ENCODE measurements at places on chromosomes 1 and 21. TPM values are rescaled to one million over a fixed set of nuclear protein-coding genes. Genes with fewer than 3 reads are reported as not detected.

The OLFML3 gene
- total RNA-seq, result 0.36 TPM

The EFCAB14 gene
- total RNA-seq, result 75.9 TPM

- H3K27me3 ChIP-seq, result no peaks in the 10 kb centered on the region
- peaks cover 1% of the 10 kb centered on the region for H3K4me1 ChIP-seq
- H3K4me3 ChIP-seq, result no peak overlapping the region
Measured at GRCh38 chr1:153655333-153655732, 3.2 kb upstream of the SNAPIN start.

The SUMO3 gene
- total RNA-seq, result 50.2 TPM

The KCNA3 gene
- 74.7 TPM for total RNA-seq

The MAP3K21 gene
- 1.4 TPM for total RNA-seq

GRCh38 chr1:156463874-156464273, 36.7 kb downstream of the MEF2D start:
- peaks cover 6% of the 10 kb centered on the region for H3K36me3 ChIP-seq
- no peaks in the 10 kb centered on the region for H3K27me3 ChIP-seq

The DCST1 gene
- not detected for total RNA-seq

DNA sequence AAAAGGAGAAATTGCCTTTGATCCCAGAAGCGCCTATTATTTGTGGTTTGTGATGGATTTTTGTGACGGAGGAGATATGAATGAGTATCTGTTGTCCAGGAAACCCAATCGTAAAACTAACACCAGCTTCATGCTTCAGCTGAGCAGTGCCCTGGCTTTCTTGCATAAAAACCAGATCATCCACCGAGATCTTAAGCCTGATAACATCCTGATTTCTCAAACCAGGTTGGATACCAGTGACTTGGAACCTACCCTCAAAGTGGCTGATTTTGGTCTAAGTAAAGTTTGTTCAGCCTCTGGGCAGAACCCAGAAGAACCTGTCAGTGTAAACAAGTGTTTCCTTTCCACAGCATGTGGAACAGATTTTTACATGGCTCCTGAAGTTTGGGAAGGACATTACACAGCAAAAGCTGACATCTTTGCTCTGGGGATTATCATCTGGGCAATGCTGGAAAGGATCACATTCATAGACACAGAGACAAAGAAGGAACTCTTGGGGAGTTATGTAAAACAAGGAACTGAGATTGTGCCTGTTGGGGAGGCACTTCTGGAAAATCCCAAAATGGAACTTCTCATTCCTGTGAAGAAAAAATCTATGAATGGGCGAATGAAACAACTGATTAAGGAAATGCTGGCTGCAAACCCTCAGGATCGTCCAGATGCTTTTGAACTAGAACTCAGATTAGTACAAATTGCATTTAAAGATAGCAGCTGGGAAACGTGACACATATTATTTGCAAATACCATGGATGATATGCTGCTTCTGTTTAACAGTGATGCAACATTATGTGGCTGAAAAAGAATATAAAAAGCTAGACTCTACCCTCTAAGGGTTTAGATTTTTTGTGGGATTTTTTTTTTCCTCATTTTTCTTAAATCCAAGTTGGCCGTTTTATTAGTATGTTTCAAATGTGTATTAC, 10.5 kb downstream of the PDIK1L start:
- peaks cover 53% of the 10 kb centered on the region for H3K36me3 ChIP-seq
- no peak overlapping the region for H3K27ac ChIP-seq
- H3K4me3 ChIP-seq, result no peak overlapping the region

The IGSF3 gene
- total RNA-seq, result 0.13 TPM

The CBS gene
- total RNA-seq, result 0.18 TPM

DNA sequence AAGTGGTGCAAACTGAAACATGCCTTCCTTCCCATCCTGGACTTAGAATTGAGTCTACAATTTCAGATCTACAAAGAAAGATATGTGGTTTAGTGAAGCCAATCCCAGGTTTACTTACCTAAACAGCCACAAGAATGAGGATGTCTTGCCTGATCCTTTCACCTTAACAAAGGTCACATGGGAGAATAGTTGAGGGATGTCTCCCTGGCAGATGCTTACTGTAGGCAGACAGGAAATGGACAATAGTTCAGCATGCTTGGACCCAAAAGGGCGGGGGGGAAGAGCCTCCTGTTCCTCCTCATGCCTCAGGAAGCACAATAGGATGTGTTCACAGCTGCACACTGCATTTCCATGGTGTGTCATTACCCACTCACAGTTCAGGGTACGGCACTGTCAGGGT, 492.7 kb upstream of the USP24 start:
- no peak overlapping the region for H3K27ac ChIP-seq
- no peak for DNase-seq
- no peaks in the 10 kb centered on the region for H3K4me1 ChIP-seq
- H3K4me3 ChIP-seq, result no peak overlapping the region
- peaks cover 4% of the 10 kb centered on the region for H3K27me3 ChIP-seq

- H3K36me3 ChIP-seq, result peaks cover 69% of the 10 kb centered on the region
- no peak overlapping the region for H3K4me3 ChIP-seq
- no peaks in the 10 kb centered on the region for H3K27me3 ChIP-seq
- no peak overlapping the region for H3K27ac ChIP-seq
Measured at GRCh38 chr1:119188926-119189325, 48.5 kb upstream of the WARS2 start.

Measured in naive thymus-derived CD8-positive, alpha-beta T cell (primary cell).